Hepatocyte (in vitro differentiated cells): ENCODE measurements at places on chromosomes 11 and 22. TPM values are rescaled to one million over a fixed set of nuclear protein-coding genes. Genes with fewer than 3 reads are reported as not detected.

Gene RAB38
- 8.5 and 14.8 TPM in 2 replicates for polyA plus RNA-seq

DNA sequence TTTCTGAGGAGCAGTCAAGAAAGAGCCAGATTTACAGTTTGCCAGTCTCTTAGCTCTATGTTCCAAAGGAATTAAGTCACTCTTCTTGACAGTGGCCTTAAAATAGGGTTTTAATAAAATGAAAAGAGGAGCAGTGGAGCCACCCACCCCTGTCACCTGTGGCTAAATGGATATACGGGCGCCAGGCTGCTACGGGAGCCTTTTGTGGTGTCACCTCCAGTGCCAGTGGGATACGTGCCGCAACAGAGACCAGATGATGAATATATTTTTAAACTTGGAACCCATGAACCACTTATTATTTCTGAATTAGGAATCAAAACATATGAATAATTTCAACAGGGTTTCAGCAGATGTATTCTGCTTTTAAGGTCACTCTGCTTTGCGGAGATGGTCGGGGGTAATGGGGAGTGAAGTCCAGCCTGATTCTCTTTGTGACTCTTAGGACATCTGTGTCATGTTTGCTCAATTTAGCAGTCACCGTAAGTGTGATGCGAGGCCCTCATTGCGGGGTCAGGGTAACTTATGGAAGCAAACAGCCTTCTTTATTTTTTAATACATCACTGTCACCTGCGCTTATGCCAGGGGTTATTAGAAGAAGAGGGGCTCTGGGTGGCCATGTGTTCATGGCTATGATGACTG lies 64.3 kb downstream of the ZBTB16 start:
- H3K36me3 ChIP-seq, result no peaks in the 10 kb centered on the region
- peaks cover 14% of the 10 kb centered on the region for H3K4me1 ChIP-seq
- H3K27ac ChIP-seq, result no peak overlapping the region
- H3K27me3 ChIP-seq, result no peaks in the 10 kb centered on the region
- H3K4me3 ChIP-seq, result no peak overlapping the region

GRCh38 chr11:74646954-74647353 lies 54.6 kb downstream of the POLD3 start:
- H3K27me3 ChIP-seq, result no peaks in the 10 kb centered on the region
- no peak overlapping the region for H3K27ac ChIP-seq
- H3K4me3 ChIP-seq, result no peak overlapping the region
- H3K4me1 ChIP-seq, result peaks cover 5% of the 10 kb centered on the region
- DNase-seq, result no peak

DNA sequence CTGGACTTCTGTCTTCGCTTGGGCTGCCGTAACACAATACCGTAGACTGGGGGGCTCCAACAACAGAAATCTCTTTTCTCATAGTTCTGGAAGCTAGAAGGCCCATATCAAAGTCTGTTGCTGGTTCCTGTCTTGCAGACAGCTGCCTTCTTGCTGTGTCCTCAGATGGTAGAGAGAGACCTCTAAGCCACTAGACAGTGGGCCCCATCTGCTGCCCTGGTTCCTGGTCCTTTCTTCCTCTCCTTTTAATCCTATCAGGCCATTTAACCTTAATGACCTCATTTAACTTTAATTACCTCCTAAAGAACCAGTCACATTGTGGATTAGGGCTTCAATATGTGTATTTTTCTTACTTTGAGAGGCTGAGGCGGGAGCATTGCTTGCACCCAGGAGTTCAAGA lies 9.4 kb downstream of the CEP164 start:
- no peaks in the 10 kb centered on the region for H3K4me1 ChIP-seq
- H3K4me3 ChIP-seq, result no peak overlapping the region
- DNase-seq, result no peak

- H3K27ac ChIP-seq, result no peak overlapping the region
- no peaks in the 10 kb centered on the region for H3K4me1 ChIP-seq
- H3K4me3 ChIP-seq, result no peak overlapping the region
- H3K27me3 ChIP-seq, result no peaks in the 10 kb centered on the region
- H3K36me3 ChIP-seq, result no peaks in the 10 kb centered on the region
Measured at GRCh38 chr11:69683764-69684333, 8.7 kb upstream of the LTO1 start.

Gene RAC2
- 9.9 and 11.3 TPM in 2 replicates for polyA plus RNA-seq

- no peak overlapping the region for H3K4me3 ChIP-seq
Measured at GRCh38 chr22:36206255-36206654, 4.6 kb upstream of the APOL4 start.

Gene LMNTD2
- 15.9 and 19.1 TPM in 2 replicates for polyA plus RNA-seq

Gene CALCA
- not detected in 2 replicates for polyA plus RNA-seq

Gene NR1H3
- polyA plus RNA-seq, result 41.5 and 43.1 TPM in 2 replicates

GRCh38 chr11:10715571-10715970 lies 22.0 kb upstream of the IRAG1 start:
- DNase-seq, result no peak
- H3K4me1 ChIP-seq, result no peaks in the 10 kb centered on the region
- H3K27me3 ChIP-seq, result no peaks in the 10 kb centered on the region
- H3K27ac ChIP-seq, result no peak overlapping the region
- no peak overlapping the region for H3K4me3 ChIP-seq

Gene MS4A8
- 1.7 and 2.3 TPM in 2 replicates for polyA plus RNA-seq

Gene MUC5AC
- polyA plus RNA-seq, result 0.02 and 0.08 TPM in 2 replicates

Gene BDNF
- polyA plus RNA-seq, result 4.9 and 7.8 TPM in 2 replicates

- no peaks in the 10 kb centered on the region for H3K4me1 ChIP-seq
- no peaks in the 10 kb centered on the region for H3K36me3 ChIP-seq
- H3K4me3 ChIP-seq, result no peak overlapping the region
- DNase-seq, result no peak
Measured at GRCh38 chr11:100888836-100889235, 201.7 kb downstream of the ARHGAP42 start.

Gene UBE4A
- polyA plus RNA-seq, result 19.7 and 22.4 TPM in 2 replicates

Gene OR8A1
- not detected in 2 replicates for polyA plus RNA-seq
